ENCODE measurements at places on chromosomes 5 and 9. TPM values are rescaled to one million over a fixed set of nuclear protein-coding genes. Genes with fewer than 3 reads are reported as not detected.

Gene CEL
- 1.0 TPM for total RNA-seq

Gene CNOT8
- 77.7 TPM for total RNA-seq

DNA sequence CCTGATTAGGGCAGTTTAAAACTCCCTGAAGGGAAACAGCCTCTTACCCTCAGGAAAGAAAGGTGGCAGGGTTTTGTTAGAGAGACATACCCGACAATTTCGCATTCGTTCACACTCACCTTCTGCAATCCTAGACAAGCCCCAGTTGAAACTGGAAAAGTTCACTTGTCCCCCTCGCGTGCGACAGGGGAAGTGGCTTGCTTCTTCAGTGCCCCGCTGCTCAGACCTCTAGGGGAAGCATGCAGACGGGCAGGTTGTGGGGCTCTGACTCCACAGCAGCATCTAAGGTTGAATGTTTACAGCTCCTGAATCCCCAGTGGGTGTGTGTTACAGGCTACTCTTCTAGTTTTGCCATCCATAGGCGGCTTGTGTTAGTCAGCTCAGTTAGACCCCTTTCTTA, 575.7 kb upstream of the ACO1 start:
- peaks cover 2% of the 10 kb centered on the region for H3K4me1 ChIP-seq
- no peak for DNase-seq
- H3K4me3 ChIP-seq: no peak overlapping the region
- no peaks in the 10 kb centered on the region for H3K36me3 ChIP-seq
- no peaks in the 10 kb centered on the region for H3K27me3 ChIP-seq

GRCh38 chr9:16763946-16764345, 106.5 kb downstream of the BNC2 start:
- no peak for DNase-seq
- no peaks in the 10 kb centered on the region for H3K36me3 ChIP-seq
- H3K27ac ChIP-seq: no peak overlapping the region

Gene DOCK2
- total RNA-seq: 9.4 TPM

DNA sequence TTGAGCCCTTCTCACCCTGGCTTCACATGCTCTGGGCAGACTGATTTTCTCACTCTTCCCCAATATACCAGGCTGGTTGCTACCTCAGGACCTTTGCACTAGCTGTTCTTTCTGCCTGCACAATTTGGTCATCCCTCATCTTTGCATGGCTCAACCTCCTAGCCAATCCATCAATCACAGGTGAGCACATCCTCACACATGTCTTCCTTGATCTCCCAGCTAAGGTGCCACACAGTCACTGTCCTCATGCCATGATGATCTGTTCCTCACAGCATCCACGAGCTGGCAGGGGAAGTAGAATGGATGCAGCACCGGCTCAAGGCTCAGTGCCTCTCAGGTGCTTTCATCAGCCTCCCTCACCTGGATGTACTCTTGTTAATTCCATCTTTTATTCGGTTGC, 30.6 kb upstream of the S1PR3 start:
- no peak overlapping the region for H3K27ac ChIP-seq
- H3K36me3 ChIP-seq: no peaks in the 10 kb centered on the region
- no peak overlapping the region for H3K4me3 ChIP-seq
- no peak for DNase-seq
- H3K4me1 ChIP-seq: peaks cover 6% of the 10 kb centered on the region

- H3K27me3 ChIP-seq: no peaks in the 10 kb centered on the region
- no peaks in the 10 kb centered on the region for H3K36me3 ChIP-seq
- H3K4me3 ChIP-seq: no peak overlapping the region
- H3K27ac ChIP-seq: no peak overlapping the region
- no peak for DNase-seq
These were observed 188.9 kb downstream of the SLIT3 start for GRCh38 chr5:169112016-169112415.

GRCh38 chr9:108642871-108643270, 212.9 kb downstream of the ACTL7B start:
- H3K36me3 ChIP-seq: no peaks in the 10 kb centered on the region
- H3K4me1 ChIP-seq: no peaks in the 10 kb centered on the region
- H3K4me3 ChIP-seq: no peak overlapping the region

All from GM23338 (cell line).